ENCODE measurements at places on chromosomes 11 and 22.
A peak's percentile ranks its signal among the peaks of the same experiment; 100 is the strongest.

GRCh38 chr11:128585498-128586238 is 1.7 kb downstream of the ETS1 start:
- H3K27me3 ChIP-seq = peaks cover 80% of the 10 kb centered on the region
- DNase-seq = no peak
- H3K36me3 ChIP-seq = no peaks in the 10 kb centered on the region
- no peak overlapping the region for H3K27ac ChIP-seq

GRCh38 chr11:75823415-75823814 is 8.4 kb downstream of the UVRAG start:
- no peaks in the 10 kb centered on the region for H3K36me3 ChIP-seq
- H3K4me3 ChIP-seq = no peak overlapping the region
- DNase-seq = no peak
- H3K27me3 ChIP-seq = no peaks in the 10 kb centered on the region

GRCh38 chr11:59025097-59025496 is 61.0 kb upstream of the GLYATL1B start:
- H3K4me3 ChIP-seq = no peak overlapping the region
- no peaks in the 10 kb centered on the region for H3K36me3 ChIP-seq
- no peak overlapping the region for H3K27ac ChIP-seq
- H3K4me1 ChIP-seq = no peaks in the 10 kb centered on the region

DNA sequence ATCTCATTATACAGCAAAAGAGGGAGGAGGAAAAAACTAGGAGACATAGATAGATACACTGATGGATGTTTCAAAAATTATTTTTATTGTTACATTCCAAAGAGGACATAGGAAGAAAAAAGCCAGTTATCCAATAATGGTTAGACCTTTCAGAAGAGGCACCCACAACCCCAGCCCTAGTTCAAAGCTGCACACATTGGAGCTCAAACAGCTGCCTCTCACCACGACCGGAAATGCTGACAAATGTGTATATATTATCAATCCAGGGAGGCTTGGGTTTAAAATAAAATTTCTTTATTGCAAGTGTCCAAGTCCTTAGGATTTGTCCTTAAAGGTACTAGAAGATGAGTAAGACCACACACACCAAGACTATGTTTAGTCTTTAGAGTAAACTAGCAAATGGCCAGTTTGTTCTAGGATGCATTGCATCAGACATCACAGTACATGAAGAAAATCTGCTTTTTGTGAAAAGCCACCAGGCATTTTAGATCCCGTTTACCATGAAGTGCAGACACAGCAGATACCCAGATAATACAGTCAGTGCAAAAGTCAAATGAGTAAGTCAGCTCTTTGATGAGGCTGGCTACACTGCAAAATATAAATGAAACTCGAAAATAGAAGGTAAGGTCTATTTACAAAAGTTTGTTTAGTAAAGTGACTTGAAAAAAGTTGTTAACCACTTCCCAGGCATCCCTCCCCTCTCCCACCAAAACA is 4.6 kb upstream of the ASCL3 start:
- DNase-seq = no peak
- no peaks in the 10 kb centered on the region for H3K27me3 ChIP-seq
- H3K36me3 ChIP-seq = no peaks in the 10 kb centered on the region
- H3K4me1 ChIP-seq = peaks cover 20% of the 10 kb centered on the region

DNA sequence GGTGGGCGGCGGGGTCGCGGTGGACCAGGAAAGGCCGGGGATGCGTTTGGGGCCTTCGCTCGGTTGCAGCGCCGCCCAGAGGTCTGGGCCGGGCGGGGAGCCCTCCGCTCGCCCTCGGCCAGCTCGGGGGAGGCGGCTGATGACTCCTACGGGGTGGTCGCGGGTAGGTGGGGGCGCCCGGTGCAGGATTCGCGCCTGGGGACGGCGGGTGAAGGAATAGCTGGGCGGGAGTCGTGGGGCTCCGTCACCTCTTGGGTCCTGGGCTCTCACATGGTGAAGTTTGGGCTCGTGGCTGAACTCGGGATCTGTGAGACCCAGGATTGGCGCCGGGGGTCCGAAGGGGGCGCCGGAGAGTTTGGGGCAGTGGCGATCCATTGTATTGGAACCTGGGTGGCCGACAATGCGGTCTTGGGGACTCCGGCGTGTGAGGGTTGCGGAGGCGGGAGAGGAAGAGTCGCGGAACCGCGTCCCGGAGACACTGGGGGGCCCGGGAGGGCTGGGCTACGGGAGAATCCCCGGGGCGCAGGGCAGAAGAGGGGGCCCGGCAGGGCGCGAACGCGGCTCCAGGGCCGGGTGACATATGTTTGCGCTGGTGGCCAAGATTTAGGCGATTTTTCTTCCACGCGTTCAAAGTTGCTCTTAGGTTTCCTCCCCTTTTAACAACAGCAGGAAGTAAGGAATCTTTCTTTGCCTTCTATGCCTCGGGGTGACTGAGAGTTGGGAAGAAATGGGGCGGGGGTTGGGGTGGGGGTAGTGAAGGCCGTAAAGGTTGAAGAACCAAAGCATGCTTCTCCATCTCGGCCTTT is 935 bp downstream of the QSER1 start:
- H3K27me3 ChIP-seq = no peaks in the 10 kb centered on the region
- peak overlapping the region; percentile 77 for H3K4me3 ChIP-seq
- no peaks in the 10 kb centered on the region for H3K36me3 ChIP-seq
- DNase-seq = peak; percentile 86
- peak overlapping the region; percentile 85 for H3K27ac ChIP-seq

GRCh38 chr11:4704790-4705334 is 278 bp downstream of the MMP26 start:
- DNase-seq = no peak
- no peaks in the 10 kb centered on the region for H3K36me3 ChIP-seq
- H3K27me3 ChIP-seq = no peaks in the 10 kb centered on the region
- peaks cover 15% of the 10 kb centered on the region for H3K4me1 ChIP-seq
- no peak overlapping the region for H3K27ac ChIP-seq

GRCh38 chr11:38900211-38900610 is 2302.2 kb upstream of the RAG2 start:
- H3K36me3 ChIP-seq = no peaks in the 10 kb centered on the region
- peak; percentile 75 for DNase-seq
- H3K4me1 ChIP-seq = peaks cover 8% of the 10 kb centered on the region
- no peak overlapping the region for H3K27ac ChIP-seq
- no peak overlapping the region for H3K4me3 ChIP-seq
- H3K27me3 ChIP-seq = no peaks in the 10 kb centered on the region

DNA sequence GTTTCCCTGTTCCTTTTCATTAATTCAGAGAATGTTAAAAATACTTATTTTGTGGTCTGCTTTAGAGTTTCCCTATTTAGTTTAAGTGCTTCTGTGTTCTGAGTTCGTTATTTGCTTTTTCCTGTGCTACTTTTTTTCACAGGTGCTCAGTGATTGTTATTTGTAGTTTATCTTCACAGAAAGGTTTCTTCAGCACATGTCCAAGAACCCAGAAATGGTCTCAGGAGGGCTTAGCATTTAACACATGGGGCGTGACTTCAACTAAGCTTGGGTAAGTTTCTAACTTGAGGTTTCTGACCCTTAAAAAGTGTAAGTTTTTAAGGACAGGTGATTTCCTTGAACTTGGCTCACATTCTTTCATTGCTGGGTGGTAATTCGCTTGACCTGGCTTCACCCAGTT is 157.3 kb downstream of the AASDHPPT start:
- H3K36me3 ChIP-seq = no peaks in the 10 kb centered on the region
- no peaks in the 10 kb centered on the region for H3K4me1 ChIP-seq

- H3K36me3 ChIP-seq = no peaks in the 10 kb centered on the region
- no peak for DNase-seq
- H3K4me3 ChIP-seq = no peak overlapping the region
- no peak overlapping the region for H3K27ac ChIP-seq
- no peaks in the 10 kb centered on the region for H3K27me3 ChIP-seq
Measured at GRCh38 chr11:102266099-102266498, 51.2 kb upstream of the BIRC3 start.

DNA sequence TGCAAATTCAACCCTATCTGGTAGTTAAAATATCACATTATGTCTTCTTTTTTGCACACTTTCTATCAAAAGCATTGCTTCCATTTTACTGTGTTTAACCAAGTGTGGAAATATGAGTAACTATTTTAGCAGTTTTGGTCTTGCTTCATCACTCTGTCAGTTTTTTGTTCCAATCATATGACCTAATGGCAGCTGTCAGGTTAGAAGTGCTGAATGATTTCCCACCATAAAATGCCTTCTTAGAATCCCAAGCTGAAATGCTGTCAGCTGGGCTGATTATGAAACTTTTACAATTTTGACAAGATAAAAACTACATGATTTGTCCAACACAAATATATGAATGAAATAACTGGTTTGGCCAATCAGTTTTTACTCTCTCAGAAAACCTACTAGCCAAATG is 1654.6 kb upstream of the RAG2 start:
- H3K4me1 ChIP-seq = no peaks in the 10 kb centered on the region
- no peaks in the 10 kb centered on the region for H3K36me3 ChIP-seq
- no peak overlapping the region for H3K4me3 ChIP-seq

DNA sequence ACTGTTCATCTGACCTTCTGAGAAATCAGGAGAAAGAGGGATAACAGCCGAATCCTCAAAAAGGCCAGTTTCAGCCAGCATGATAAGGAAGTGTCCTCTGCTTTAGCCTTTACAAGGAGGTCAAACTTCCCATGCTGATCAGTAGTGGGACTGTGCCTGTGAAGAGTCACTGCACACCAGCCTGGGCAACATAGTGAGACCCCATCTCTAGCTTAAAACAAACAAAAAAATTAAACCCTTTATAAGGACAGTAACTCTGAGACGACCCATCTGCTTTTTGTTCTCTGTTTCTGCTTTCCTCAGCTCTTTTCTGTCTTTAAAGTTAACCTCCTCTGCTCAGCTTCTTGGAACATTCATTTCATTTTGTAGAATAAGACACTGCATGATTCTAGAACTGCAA is 49.7 kb downstream of the SCGB1A1 start:
- H3K4me3 ChIP-seq = no peak overlapping the region
- DNase-seq = no peak
- H3K27me3 ChIP-seq = no peaks in the 10 kb centered on the region
- H3K4me1 ChIP-seq = peaks cover 6% of the 10 kb centered on the region

GRCh38 chr22:34344702-34345101 is 424.4 kb upstream of the LARGE1 start:
- H3K36me3 ChIP-seq = no peaks in the 10 kb centered on the region
- no peaks in the 10 kb centered on the region for H3K4me1 ChIP-seq
- no peak overlapping the region for H3K4me3 ChIP-seq
- no peak overlapping the region for H3K27ac ChIP-seq

DNA sequence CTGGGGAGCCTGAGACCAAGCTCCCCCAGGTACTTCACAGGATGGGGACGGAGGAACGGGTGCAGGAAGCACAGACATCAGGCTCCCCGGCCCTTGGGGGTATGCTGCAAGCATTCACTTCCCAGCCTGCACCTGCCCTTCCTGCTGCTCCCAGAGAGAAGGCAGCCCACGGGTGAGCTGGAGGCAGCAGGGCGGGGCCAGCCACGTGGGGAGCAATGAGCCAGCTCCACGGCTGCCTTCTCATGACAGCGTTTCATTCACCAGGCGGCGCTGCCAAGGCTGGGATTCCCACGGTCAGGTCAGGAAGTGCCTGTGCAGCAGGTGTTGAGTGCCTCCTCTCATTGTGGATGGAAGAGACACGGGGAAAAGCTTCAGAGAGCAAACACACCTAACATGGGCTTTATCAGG is 14.5 kb upstream of the PHLDA2 start:
- peaks cover 22% of the 10 kb centered on the region for H3K4me1 ChIP-seq
- no peaks in the 10 kb centered on the region for H3K27me3 ChIP-seq
- no peak overlapping the region for H3K4me3 ChIP-seq
- H3K36me3 ChIP-seq = peaks cover 21% of the 10 kb centered on the region
- DNase-seq = no peak
- no peak overlapping the region for H3K27ac ChIP-seq

- no peaks in the 10 kb centered on the region for H3K27me3 ChIP-seq
- no peaks in the 10 kb centered on the region for H3K4me1 ChIP-seq
- no peak overlapping the region for H3K4me3 ChIP-seq
- H3K27ac ChIP-seq = no peak overlapping the region
- H3K36me3 ChIP-seq = no peaks in the 10 kb centered on the region
Measured at GRCh38 chr22:47561115-47561675, 798.7 kb downstream of the TBC1D22A start.

GRCh38 chr11:64726867-64727530 is 4.0 kb upstream of the NRXN2 start:
- H3K27ac ChIP-seq = no peak overlapping the region
- H3K4me1 ChIP-seq = peaks cover 11% of the 10 kb centered on the region
- DNase-seq = no peak
- H3K4me3 ChIP-seq = no peak overlapping the region

GRCh38 chr11:64056861-64057260 is 21.1 kb downstream of the FLRT1 start:
- H3K4me1 ChIP-seq = peaks cover 32% of the 10 kb centered on the region
- H3K27ac ChIP-seq = no peak overlapping the region
- DNase-seq = no peak
- H3K4me3 ChIP-seq = no peak overlapping the region
- H3K27me3 ChIP-seq = no peaks in the 10 kb centered on the region

GRCh38 chr11:44335052-44335760 is 25.3 kb upstream of the ALX4 start:
- no peak overlapping the region for H3K4me3 ChIP-seq
- no peaks in the 10 kb centered on the region for H3K36me3 ChIP-seq

DNA sequence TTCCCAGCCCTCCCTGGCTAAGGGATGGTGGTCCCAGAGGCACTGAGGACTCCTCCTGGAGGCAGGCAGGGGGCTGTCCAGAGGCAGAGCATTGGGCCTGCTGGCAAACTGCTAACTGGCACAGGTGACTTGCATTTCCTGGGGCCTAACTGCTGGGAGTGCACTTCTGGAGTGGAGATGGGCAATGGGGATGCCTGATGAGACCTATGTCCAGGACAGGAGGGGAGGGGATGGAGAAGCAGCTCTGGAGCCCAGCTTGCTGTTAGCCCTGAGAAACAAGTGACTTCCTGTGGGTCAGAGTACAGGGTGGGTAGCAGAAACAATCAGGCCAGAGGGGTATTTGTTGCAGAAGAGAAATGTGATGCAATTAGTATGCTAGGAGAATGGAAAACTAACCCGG is 253.2 kb downstream of the ST3GAL4 start:
- peaks cover 23% of the 10 kb centered on the region for H3K4me1 ChIP-seq
- no peak overlapping the region for H3K4me3 ChIP-seq
- H3K36me3 ChIP-seq = no peaks in the 10 kb centered on the region
- no peak overlapping the region for H3K27ac ChIP-seq

DNA sequence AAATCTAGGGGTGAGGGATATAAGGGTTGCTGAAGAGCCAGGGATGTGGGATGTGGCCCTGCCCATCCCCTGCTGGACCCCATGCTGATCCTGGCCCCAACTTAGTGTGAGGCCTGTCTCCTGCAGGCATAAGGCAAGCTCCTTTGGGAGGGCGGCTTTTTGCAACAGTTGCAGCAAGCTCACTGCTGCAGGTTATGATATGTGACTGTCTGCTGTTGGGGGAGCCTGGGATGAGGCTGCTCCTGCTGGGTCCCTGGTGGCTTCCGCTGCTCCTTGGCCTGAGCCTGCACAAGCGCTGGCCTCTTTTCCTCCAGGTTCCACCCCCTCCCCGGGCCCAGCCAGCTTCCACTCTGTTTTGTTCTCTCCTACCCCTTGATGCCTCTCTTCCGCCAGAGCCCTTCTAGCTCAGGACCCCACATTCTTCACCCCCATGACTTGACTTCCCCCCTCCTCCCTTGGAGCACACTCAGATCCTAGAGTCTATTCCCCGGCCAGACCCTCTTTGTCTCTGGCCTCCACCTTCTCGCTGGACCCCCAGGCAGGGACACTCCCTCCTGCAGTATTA is 35.0 kb upstream of the SYT13 start:
- no peaks in the 10 kb centered on the region for H3K4me1 ChIP-seq
- H3K27ac ChIP-seq = no peak overlapping the region
- H3K36me3 ChIP-seq = no peaks in the 10 kb centered on the region
- no peak for DNase-seq
- no peak overlapping the region for H3K4me3 ChIP-seq
- H3K27me3 ChIP-seq = no peaks in the 10 kb centered on the region

GRCh38 chr11:66251809-66252208 is 16.6 kb upstream of the RAB1B start:
- peaks cover 3% of the 10 kb centered on the region for H3K4me1 ChIP-seq
- no peaks in the 10 kb centered on the region for H3K27me3 ChIP-seq
- H3K27ac ChIP-seq = no peak overlapping the region
- peaks cover 3% of the 10 kb centered on the region for H3K36me3 ChIP-seq
- no peak for DNase-seq
- no peak overlapping the region for H3K4me3 ChIP-seq

All from A673 (cell line).